ENCODE measurements at places on chromosomes 6 and 20.

- DNase-seq: no peak
Measured at GRCh38 chr20:25237610-25238318, 10.1 kb upstream of the PYGB start.

DNA sequence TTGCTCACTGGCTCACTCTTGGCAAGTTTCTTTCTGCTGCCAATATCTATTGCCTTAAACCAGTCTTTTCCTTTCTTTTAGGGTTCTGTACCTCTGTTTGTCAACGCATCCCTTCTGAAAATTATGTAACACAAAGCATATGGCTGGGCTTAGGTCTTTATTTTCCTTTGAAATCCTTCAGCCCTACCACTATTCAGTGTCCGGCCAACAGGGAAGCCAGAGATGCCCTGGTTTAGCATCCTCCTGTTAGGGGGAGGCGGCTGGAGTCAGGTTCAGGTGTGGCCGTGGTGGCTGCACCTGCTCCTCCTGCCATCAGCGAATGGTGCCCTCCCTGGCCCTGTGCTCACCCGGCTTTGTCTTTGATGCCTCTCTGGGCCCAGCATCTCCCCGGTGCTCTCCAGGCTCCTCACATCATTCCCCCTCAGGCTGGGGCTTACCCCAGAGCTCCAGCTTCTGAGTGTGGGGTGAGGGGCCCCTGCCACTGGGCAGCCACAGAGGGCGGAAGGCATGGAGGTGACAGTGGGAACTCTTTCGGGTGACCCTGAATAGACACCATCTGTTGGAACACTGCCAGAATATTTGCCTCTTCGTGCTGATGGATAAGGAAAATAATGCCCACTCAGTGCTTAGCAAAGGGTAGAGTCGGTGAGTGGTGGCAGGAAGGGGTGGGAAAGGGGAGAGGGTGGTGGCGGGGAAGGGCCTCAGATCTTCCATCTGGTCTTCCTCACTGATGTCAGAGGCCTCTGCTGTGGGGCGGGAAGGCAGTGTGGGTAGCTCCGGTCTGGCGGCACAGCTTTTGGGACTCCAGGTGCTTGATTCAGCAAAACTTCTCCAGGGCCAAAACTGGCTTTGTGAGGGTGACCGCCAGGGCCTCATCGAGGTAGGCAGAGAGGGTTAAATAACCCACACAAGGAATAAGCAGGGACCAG, 97.2 kb downstream of the DACT2 start:
- no peak for DNase-seq

DNA sequence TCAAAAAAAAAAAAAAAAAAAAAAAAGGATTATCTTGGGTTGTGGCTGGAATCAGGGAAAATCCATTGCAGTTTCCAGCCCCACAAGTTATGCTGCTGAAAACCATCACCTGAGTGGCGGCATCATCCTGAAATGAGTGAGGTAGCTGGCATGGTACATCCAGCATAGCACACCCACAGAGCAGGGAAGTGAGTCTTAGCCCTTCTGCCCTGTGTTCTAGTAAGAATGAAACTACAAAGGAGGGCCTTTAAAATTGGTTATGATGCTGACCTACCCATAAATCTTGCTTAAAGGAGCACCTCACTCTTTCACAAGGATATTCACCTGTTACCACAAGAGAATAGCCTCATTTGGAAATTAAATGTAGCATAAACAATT, 119.2 kb downstream of the NFATC2 start:
- no peak for DNase-seq

DNA sequence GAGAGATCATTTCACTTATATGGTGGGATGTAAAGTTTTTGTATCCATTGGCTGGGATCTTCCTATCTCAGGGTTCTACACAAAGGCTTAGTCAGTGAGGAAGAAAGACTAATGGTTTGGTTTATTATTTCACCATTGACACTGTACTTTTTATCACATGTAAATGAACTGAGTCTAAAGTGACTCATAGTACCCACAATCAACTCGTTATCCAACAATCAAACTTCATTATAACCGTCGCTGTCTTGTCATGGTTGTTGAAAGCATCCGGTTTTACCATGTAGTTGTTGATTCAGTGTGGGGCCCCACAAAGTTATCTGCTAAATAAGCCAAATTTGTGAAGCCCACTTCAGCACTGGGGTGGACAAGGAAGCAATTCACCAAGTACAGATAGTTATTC, 55.8 kb upstream of the MTRF1L start:
- DNase-seq: peak; percentile 21

- DNase-seq: no peak
Measured at GRCh38 chr6:27778625-27779417, 133.4 kb downstream of the OR2B2 start.

DNA sequence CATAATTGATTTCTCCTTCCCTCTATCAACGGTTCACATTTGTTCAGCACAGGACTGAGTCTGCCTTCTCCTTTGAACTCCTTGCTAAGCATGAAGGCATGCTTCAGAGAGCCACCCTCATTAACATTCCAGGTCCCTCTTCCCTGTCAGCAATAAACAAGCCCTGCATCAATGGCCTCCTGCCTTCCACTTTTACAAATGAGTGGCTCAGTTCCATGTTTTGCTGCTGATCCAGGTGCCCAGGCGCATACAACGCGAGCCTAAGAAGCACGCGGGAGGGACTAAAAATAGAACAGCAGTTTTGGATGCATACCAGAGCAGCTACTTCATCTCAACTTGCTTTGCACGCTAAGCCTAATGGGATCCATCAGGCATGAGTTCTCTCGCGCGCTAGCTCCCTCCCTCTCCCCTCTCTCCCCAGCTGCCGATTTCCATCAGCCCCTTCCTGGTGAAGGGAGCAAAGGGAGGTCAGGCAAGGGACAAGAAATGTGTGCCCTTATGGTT, 53.4 kb downstream of the TRAF3IP2 start:
- peak; percentile 100 for DNase-seq

DNA sequence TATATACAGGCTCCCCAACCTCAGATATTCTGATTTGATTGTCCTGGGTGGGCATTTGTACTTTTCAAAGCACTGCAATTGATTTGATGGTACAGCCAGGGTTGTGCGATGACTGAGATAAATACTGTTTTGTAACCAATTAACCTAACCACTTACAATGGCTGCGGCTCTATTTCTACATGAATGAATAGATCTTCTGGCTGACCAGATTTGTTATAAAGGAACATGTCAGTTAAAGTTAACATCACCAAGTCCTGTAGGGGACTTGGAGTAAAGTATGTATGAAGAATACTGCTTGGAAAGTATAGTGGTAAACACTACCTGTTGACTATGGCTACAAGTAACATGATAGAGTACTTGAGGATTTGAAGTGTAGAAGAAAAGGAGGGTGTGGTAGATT, 369.2 kb upstream of the JAG1 start:
- no peak for DNase-seq

All from NCI-H774 (cell line).